ENCODE measurements at places on chromosomes 7 and 10.
A peak's percentile ranks its signal among the peaks of the same experiment; 100 is the strongest.

- DNase-seq: no peak
Measured at GRCh38 chr10:75826846-75827245, 395.4 kb downstream of the LRMDA start.

DNA sequence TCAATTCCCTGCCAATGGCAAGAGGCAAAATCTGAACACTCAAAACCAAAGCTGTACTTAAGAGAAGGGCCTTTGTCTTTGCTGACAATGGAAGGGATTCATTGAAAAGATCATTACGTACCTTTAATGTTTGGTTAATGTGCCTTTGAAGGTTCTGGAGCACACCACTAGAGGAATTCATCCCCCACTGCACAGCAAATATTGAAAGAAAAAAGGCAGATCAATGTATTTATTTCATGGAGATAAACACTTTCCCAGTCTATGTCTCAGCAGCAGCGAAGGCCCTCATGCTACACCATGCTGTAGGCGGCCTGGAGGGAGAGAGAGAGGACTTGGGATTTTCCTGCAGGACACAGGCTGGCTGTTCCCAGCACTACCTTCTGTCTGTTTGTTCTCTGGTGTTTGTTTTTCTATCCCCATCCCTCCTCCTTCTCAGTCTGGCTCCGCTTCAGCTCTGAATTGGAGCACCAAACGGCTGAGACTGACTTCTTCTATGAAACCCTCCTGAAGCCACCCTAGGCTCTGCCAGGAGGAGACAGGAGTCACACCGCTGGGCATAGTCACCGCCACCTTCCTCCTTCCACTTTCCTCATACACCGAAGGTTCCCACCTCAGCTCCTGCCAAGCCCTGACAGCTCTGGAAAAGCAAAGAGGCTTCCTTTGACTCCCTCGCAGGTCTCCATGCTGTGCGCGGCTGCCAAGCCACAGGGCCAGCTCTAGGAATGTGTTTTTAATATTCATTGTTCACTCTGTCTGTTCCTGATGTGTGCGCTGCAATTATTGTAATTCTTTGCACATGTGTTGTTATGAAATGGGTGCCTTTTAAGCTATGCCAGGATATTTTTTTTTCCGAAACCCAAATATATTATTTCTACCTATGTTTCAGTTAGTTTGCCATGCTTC lies 301.5 kb downstream of the FZD1 start:
- DNase-seq: no peak

- peak; percentile 17 for DNase-seq
Measured at GRCh38 chr10:5252177-5253037, 55.8 kb downstream of the AKR1C4 start.

GRCh38 chr10:4170633-4171314 lies 385.8 kb upstream of the KLF6 start:
- no peak for DNase-seq

- no peak for DNase-seq
Measured at GRCh38 chr10:130721971-130722370, 585.8 kb downstream of the GLRX3 start.

GRCh38 chr10:102641402-102641801 lies 2.9 kb upstream of the TRIM8 start:
- DNase-seq: no peak

DNA sequence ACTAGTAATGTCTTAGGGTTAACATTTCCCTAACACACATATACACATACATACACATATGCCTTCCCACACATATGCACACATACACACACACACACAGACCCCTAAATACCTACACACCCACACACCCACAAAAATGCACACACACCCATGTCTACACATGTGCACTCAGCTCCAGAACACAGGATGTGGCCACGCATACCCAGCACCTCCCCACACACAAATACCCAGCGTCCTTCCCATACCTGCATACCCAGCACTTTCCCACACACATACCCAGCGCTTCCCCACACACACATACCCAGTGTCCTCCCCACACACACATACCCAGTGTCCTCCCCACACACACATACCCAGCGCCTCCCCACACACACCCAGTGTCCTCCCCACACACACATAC lies 534.9 kb downstream of the DNAJB6 start:
- no peak for DNase-seq

DNA sequence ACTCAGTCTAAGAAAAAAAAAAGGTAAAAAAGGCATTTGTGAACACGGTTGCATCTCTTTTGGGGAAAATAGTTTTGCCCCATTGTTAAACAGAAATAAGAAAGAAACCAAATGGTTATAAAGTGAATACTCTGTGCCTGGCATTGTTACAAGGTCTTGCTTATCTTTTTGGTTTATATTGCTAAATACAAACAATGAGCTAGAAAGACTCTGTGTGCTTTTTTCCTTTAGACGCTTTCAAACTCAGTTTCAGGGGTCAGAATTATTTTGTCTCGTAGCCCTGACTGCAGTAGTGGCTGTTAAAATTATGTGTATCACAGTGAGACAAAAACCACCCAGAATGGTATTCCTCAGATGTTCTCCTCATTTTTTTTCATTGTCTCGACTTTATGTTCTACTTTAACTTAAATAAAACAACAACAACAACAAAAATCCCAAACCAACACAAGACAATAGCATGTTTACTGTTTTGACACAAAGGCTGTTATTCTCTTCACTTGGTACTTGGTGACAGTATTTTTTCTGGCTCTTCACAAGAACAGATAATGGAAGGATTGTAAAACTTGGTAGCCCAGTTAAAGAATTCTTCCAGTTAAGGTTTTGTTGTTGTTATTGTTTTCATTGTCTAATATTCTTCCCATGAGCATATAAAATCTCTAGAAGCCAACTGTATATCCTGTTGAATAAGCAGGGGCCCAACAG lies 190.1 kb downstream of the PLXDC2 start:
- DNase-seq: no peak

GRCh38 chr10:32961343-32961894 lies 3.4 kb upstream of the ITGB1 start:
- no peak for DNase-seq

DNA sequence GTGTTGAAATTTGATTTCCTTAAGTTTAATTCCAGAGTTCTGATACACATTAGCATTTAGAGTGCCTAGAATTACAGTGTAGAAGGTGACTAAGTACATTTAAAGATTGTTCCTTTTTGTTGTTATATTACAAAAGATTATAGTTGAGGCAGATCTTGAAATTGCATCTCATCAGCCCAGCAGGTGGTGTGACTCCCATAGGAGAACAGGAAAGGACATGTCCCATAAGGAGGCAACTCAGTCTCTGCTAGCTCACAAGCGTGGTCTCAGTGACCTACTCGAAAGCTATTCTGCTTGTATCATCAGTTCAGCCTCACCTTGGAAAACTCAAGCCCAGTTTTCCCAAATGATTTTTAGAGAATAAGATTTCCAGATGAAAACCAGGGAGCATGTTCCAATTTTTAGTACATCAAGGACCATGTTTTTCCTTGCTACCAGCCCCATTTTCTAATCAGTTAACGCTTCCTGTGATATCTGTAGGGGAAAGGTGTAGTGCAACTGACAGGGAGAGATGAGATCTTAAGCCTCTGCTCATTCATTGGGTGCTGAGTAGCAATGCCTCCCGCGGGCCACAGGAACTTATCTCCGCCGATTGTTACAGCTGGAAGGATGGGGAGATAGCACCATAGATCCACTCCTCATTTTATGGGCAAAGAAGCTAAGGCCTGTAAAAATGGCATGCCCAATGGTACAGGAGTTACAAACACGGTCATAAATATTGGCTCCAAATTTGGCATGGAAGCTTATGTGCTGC lies 1.1 kb upstream of the GNAI1 start:
- no peak for DNase-seq

GRCh38 chr7:7266257-7266881 lies 84.0 kb downstream of the C1GALT1 start:
- no peak for DNase-seq
